ENCODE measurements at places on chromosomes 16 and 17.

DNA sequence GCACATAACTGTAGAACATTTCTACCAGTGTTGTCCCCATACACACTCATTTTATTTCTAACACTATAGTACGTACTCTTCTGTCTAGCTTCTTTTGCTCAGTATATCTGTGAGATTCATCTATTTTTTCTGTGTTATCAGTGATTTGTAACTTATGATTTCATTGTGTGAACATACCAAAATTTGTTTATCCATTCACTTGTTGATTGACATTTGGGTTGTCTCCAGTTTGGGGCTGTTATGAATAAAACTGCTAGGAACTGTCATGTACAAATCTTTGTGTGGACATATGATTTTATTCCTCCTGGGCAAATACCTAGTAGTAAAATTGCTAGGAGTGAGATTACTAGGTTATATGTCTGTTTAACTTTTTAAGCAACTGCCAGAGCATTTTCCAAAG lies 9.6 kb downstream of the CYB5B start:
- DNase-seq: no peak

GRCh38 chr17:74290340-74290739 lies 16.3 kb downstream of the DNAI2 start:
- DNase-seq: no peak

DNA sequence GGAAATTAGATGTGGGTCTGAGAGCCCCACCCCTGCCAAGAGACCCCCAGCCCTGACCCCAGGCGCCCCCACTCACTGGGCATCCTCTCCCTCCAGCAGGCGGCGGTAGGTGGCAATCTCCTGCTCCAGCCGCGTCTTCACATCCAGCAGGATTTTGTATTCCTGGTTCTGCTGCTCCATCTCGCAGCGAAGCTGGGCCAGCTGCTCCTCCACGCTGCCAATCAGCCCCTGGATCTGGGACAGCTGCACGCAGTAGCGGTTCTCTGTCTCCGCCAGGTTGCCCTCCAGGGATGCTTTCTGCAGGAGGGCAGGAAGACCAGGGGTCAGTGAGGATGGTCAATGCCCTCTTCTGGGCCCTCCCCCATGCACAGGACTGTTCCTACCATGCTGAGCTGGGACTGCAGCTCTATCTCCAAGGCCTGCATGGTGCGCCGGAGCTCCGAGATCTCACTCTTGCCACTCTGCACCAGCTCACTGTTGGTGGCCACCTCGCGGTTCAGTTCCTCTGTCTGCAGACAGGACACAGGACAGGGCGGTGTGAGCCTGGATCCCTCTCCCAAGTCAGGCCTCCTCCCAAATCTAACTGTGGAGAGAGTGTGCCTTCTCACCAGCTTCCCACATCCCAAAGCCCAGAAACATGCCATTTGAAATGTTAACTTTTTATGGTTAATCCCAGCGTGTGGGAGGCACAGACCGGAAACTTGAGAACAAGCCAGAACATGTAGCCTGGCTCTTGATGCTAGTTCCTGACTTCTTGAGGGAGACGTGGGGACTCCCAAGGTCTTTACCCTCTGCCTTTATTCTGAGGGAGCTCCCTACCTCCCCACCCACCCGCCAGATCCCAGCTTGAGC lies 3.6 kb downstream of the KRT17 start:
- no peak for DNase-seq

- DNase-seq: no peak
Observed at GRCh38 chr17:45372325-45372869, 55.6 kb upstream of the MAP3K14 start.

DNA sequence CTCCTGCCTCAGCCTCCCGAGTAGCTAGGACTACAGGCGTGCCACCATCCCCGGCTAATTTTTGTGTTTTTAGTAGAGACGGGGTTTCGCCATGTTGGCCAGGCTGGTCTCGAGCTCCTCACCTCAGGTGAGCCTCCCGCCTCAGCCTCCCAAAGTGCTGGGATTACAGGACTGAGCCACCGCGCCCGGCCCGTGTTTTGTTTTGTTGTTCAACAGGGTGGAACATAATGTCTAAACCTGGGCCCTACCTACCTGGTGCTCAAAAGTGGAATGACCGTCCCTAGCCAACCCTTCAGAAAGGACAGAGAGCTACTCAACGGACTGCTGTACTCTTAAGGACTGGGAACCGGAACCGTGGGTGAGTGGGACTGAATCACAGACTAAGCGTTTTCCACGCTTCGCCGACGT lies 772 bp upstream of the KIF22 start:
- no peak for DNase-seq

GRCh38 chr17:60305141-60305540 lies 86.8 kb downstream of the USP32 start:
- DNase-seq: no peak

Measured in T-helper 22 cell (primary cell).